ENCODE measurements at places on chromosomes 3 and 15.

DNA sequence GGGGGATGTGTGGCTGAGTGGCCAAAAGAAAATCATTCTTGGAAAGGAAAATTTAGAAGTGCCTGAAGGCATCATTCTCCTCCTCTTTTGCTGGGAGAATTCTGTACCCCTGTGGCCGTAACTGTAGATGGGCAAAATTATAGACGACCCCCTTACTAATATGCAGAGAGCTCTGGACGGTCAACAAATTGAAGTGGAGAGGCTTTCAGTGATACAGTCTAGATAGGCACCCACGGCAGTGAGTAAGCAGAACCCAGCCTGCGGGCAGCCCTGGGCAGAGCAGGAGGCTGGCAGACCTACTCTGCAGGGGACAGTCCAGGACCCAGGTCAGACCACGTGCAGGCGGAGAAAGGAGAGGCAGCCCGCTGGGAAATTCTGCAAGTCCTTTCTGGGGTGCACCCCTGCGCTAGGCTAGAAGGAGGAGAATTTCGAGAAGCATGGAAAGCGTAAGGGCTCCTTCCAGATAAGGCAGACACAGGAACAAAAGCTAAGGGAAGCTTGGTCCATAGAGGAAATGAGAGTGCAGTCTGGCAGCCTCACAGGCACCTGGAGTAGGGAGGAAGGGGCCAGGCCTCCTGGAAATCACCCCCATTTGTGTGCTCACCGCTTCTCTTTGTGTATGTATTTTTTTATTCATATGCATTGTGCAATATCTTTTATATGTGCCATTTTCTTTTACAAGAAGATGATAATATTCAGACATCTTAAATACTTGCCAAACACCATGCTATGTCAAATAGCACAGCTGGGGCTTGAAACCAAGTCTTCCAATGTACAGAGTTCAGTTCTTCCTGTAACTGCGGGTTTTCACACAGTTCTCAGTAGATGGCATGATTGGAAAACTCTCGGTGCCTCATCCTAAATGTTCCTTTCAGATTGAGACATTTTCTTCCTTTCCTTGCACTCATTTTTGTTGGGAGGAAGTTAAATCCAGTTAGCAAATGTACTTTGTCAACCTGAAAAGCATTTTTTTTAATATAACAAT, 40.2 kb downstream of the LRRK1 start:
- DNase-seq, result no peak

DNA sequence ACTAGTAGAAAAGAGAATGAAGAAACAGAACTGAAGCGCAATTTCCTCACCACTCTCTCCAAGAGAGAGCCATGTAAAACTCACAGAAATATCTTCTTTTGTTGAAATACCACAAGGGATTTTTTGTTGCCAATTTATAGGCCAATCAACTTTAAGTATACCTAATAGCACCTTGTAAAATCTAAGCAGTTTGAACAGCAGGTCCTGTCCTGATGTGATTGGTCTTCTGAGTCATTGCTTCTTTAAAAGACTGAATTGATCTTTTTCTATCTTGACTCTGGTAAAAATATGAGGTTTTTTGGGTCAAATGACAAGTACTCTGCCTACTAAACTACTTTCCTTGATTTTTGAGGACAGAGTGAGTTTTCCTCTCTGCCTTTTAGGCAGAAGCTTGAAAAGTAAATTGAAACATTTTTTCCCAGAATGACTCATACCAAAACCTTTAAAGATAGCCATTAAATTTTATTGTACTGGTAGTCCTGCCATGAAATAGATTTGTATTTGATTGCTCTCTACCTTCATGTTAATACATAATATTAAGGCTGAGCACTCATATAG, 343.9 kb upstream of the CBLB start:
- no peak for DNase-seq

GRCh38 chr3:44272191-44272590, 30.5 kb downstream of the TOPAZ1 start:
- DNase-seq, result no peak

- DNase-seq, result no peak
Measured at GRCh38 chr3:13644341-13645117, 95.6 kb downstream of the FBLN2 start.

GRCh38 chr3:31704591-31705179, 172.0 kb downstream of the STT3B start:
- peak; percentile 26 for DNase-seq

DNA sequence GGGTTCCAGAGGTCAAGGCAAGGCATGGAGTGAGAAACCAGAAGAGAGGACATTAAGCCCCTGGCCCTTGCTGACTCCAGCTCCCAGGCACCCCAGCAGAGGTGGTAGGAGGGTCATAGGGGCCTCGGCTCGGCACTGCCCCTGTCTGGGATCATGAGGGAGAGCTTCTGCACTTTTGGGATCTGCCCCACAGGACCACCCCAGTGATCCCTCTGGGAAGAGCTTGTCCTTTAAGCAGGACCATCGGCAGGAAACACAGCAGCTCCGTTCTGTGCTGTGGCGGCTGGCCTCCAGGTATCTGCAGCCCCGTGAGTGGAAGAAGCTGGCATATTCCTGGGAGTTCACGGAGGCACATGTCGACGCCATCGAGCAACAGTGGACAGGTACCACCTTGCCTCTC, 35.5 kb downstream of the ANKDD1A start:
- DNase-seq, result no peak

GRCh38 chr3:50674349-50675178, at the start of gene DOCK3:
Gene DOCK3, plus strand, starts transcription at chr3:50674927. Its CDS starts 337 bp downstream, at chr3:50675264.
- peak; percentile 85 for DNase-seq

GRCh38 chr3:3628676-3629328, 170.4 kb upstream of the LRRN1 start:
- DNase-seq, result no peak
